SIG-M5 (cell line): ENCODE measurements at places on chromosomes 3 and 15.

DNA sequence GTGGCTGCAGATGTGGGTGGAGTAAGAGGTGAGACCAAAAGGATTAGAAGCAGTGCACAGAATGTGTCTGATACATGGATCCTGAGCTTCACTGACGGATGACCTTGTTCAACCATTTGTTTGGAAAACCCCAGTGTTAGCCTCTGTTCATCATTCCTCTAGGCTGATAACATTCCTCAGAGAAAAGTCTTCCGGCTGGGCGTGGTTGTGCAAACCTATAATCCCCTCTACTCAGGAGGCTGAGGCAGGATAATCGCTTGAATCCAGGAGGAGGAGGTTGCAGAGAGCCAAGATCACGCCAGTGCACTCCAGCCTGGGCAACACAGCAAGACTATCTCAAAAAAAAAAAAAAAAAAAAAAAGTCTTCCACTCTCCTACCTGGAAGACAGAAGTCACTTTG lies 23.1 kb upstream of the CHD2 start:
- no peak for DNase-seq

GRCh38 chr3:53147903-53148400 lies 13.1 kb upstream of the PRKCD start:
- DNase-seq = no peak

- DNase-seq = no peak
Observed at GRCh38 chr15:68010361-68011153, 43.6 kb upstream of the PIAS1 start.

- DNase-seq = no peak
Observed at GRCh38 chr15:72486144-72486543, 12.0 kb downstream of the ARIH1 start.

DNA sequence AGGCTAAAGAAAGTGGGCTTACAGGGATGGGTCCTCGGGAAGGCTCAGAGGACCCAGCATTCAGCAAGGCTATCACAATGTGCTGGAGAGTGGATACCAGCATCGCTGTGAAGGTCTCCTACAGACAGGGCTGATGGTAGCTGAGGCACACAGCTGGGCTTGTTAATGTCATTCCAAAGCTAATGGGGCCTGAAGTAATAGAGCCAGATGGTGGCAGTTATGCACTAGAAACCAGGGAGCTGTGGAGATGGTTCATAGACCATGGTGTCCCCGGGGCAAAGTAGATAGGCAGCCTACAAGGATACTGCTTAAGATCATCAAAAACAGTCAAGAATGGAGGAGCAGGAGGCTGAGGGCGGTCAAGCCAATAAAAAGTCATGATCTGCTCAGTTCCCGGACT lies 24.8 kb upstream of the BOC start:
- DNase-seq = no peak

GRCh38 chr15:83475551-83475950 lies 28.4 kb downstream of the SH3GL3 start:
- DNase-seq = no peak
